D721Med (cell line): ENCODE measurements at places on chromosomes 4 and X.

DNA sequence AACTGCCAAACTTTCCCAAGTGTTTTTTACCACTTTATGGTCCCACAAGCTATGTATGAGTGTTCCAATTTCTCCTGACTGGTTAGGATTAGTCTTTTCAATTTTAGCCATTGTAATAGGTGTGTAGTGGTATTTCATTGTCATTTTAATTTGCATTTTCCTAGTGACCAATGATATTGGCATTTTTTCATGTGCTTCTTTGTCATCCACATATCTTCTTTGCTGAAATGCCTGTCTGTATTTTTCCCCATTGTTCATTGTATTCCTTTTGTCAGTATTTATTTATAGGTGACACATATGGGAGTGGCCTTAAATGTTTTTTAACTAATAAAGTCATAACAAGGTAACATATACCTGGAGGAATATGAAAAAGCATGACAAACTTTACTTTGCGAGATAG is 9.2 kb upstream of the UBE2D3 start:
- no peak for DNase-seq

GRCh38 chr4:39637586-39638353 is 895 bp downstream of the SMIM14 start:
- DNase-seq, result no peak

- no peak for DNase-seq
These were observed 441.6 kb upstream of the PITX2 start for GRCh38 chr4:111064342-111064993.

- DNase-seq, result peak; percentile 53
These were observed at the start of gene RRAGB for GRCh38 chrX:55717521-55718497. Gene RRAGB (plus strand): TSS chrX:55717749. CDS start chrX:55718328, 579 bp downstream.

DNA sequence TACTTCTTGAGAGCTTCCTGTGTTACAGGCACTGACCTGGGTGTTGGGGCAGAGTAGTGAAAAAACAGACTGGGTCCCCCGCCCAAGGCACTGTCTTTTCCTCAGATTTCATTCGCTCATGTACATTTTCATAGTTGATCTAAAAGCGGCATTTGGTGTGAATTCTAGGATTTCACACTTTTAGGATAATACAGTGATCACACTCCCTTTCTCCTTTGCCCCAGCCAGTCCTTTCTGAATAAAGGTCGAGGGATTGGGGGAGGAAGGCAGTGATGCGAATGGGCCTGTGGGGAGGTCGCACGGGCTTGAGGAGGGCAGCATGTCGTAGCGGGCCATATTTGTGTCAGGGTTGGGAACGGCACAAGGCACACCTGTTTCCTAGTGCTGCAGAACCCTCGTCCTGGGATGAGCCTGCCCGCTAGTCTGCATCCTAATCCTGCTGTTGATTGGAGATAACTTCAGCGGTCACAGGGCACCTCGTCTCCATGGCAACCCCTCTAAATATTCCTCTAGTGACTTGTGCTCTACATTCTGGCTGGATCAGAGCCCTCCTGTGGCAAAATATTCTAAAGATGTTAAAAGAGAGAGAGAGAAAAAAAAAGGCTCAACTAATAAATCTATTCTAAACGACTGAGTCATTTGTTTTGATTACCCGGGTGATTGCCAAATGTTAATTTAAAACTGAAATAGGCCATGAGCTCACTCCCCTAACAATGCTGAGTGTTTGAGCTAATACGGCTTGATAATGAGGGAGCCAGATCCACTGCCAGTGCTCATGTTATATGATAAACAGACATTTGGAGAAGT is 21.8 kb downstream of the FHL1 start:
- DNase-seq, result no peak

- DNase-seq, result no peak
These were observed 53.6 kb downstream of the PABPC4L start for GRCh38 chr4:134147941-134148340.

DNA sequence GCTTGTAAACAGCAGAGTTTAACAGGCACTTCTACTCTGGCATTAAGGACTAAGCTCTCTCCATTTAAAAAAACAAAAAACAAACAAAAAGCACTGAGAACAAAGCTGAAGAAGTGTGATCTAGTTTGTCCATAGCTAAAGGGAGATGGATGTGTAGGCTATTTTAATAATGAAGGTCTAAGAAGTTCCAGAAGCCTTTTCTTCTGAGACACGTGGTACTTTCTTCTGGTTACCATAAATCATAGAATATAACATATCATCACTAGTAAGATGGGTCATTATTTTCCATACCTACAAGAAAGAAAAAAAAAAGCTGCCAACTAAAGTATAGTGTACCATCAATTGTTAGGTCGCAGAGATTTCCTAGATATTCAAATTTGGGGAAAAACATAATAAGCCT is 722 bp upstream of the NBDY start:
- DNase-seq, result no peak

DNA sequence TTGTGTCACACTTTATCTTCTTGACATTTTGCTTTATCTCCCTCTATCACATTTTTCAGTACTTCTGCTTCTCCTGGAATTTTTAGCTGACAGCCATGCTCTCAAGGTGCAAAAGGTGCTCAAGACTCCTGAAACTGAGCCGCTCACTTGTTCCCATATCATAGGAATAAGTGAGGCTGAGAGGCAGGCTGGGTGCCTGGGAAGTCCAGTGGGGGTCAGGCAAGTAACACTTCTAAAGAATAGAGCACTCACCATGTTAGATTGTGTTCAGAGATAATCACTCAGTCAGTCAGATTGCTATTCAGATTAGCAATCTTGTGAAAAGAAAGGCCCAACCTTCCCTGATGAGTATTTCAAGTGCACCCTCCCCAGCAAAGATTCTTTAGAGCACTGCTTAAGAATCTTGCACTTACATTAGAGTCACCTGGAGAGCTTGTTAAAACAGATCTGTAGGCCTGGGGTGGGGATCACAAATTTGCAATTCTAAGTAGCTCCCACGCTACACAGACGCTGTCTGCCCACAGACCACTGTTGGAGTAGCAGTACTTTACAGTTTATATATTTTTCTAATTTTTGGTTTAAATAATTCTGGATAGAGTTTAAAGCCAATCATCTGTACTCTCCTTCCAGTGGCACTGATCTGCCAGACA is 23.1 kb upstream of the LRAT start:
- no peak for DNase-seq
